ENCODE measurements at places on chromosomes 5 and 9.

DNA sequence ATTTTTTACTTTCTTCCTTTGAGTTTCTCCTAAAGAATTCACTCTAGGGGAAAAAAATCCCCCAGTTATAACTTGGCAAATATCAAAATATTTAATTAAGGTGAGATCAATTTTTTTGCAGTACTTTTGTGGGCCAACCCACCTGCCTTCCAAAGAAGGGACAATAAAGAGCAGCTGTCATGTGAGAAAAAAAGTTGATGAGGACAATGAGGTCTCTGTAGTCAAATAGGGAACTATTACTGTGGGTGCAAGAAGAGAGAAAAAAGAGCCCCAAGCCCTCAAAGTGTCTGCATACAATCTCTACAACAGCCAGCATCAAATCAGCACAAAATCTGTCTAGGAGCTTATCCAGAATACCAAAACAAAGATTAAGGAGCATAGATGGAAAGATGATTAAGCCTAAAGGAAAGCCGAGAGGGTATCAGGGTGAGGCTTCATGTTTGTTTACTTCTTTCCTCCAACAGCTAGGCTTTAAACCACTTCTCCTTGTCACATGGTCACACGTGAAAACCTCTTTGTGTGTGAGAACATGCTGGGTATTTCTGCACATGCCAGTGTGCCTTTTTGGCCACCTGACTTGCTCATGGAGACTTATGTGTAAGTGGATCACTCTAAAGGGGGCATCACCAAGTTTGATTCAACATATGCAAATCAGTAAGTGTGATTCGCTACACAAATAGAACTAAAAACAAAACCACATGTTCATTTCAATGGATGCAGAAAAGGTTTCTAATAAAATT, 19.2 kb upstream of the FYB1 start:
- DNase-seq, result no peak

DNA sequence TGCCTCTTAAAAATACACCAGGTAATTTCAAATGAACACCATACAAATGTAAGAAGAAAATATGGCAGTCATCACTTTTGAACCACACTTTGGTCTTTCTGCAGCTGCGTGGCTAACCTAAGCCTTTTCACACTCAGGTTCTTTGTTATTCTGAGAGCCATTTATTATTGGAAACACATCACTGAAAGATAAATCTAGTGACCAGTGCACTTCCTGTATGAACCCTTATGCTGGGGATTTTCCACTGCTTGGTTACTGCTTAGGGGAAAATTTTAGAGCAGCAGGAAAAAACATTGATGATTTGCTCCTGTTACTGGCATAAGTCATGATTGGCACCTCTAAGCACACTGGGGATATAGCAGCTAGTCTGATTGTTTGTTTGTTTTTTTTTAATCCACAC, 58.6 kb upstream of the RANBP3L start:
- no peak for DNase-seq

- DNase-seq, result no peak
Measured at GRCh38 chr9:115746496-115746895, 407.1 kb upstream of the PAPPA start.

GRCh38 chr5:142253938-142254337, 70.9 kb downstream of the SPRY4 start:
- no peak for DNase-seq

GRCh38 chr5:67089200-67089725, 107.3 kb downstream of the CD180 start:
- DNase-seq, result no peak

- no peak for DNase-seq
Measured at GRCh38 chr9:133224762-133225161, 15.7 kb upstream of the OBP2B start.

GRCh38 chr5:77993141-77993854, 217.2 kb upstream of the TBCA start:
- DNase-seq, result no peak

GRCh38 chr5:154086146-154086545, 47.4 kb downstream of the MFAP3 start:
- DNase-seq, result no peak

- DNase-seq, result no peak
Measured at GRCh38 chr5:73472116-73472515, 23.5 kb upstream of the FOXD1 start.

GRCh38 chr5:167511-167910, 23.8 kb upstream of the LRRC14B start:
- peak; percentile 55 for DNase-seq

DNA sequence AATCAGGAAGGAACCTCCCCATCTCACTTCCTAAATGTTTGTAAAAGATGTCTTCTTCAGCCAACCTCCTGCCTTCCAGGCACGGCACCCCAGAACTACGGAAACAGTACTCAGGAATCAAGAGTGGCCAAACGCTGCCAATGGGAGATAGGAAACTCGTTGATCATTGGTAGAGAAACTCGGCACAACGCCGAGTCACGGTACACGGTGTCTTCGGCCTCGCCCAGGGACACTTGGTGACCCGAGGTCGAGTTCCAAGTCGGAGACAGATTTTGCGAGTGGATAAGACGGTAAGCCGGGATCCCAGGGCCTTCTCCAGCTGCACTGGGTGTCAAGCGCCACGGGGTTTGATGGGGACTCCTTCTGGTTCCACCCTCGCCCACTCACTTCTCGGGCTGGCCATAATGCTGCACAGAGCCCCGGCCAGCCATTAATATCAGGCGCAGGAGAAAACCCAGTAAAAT, 343 bp downstream of the KIAA0825 start:
- peak; percentile 89 for DNase-seq

DNA sequence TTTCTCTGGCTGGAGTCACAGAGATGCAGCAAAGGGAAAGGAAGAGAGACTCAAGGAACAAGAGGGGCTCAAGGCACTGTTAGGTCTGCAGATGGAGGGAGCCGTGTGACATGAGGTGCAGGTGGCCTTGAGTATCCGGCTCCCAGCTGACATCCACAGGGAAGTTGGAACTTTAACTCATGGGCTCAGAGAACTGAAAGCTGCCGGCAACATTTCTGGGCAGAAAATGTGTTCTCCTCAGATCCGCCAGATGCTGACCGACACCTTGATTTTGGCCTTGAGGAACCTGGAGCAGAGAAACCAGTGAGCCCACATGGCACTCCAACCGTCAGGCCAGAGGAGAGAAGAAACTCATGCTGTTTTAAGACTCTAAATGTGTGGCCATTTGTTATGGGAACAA, 258.1 kb upstream of the IRX2 start:
- no peak for DNase-seq

DNA sequence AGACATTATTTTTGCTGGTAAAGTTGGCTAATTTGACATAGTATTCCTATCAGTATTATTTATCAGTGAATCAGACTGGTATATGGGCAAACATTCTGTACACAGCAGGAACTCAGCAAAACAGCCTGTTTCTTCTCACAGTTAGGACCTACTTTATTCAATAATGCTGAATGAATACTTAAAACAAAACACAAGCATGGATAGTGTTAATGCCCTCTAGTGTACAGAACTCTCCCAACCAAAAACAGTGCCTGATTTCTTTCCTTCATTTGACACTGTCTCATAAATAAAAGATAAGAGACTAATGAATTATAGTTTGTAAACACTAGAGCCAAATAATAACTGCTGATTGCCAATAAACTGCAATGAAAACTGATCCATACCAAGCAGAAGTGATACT, 1113.3 kb downstream of the PTPRD start:
- no peak for DNase-seq

GRCh38 chr9:136100700-136101614, 5.9 kb upstream of the NACC2 start:
- DNase-seq, result no peak

GRCh38 chr9:91496351-91496750, 72.7 kb upstream of the NFIL3 start:
- no peak for DNase-seq

GRCh38 chr9:112072721-112073638, 102.1 kb downstream of the SUSD1 start:
- no peak for DNase-seq

GRCh38 chr9:122340161-122340560, 30.7 kb upstream of the PTGS1 start:
- no peak for DNase-seq

GRCh38 chr5:106545325-106545724, 1125.4 kb downstream of the EFNA5 start:
- no peak for DNase-seq

DNA sequence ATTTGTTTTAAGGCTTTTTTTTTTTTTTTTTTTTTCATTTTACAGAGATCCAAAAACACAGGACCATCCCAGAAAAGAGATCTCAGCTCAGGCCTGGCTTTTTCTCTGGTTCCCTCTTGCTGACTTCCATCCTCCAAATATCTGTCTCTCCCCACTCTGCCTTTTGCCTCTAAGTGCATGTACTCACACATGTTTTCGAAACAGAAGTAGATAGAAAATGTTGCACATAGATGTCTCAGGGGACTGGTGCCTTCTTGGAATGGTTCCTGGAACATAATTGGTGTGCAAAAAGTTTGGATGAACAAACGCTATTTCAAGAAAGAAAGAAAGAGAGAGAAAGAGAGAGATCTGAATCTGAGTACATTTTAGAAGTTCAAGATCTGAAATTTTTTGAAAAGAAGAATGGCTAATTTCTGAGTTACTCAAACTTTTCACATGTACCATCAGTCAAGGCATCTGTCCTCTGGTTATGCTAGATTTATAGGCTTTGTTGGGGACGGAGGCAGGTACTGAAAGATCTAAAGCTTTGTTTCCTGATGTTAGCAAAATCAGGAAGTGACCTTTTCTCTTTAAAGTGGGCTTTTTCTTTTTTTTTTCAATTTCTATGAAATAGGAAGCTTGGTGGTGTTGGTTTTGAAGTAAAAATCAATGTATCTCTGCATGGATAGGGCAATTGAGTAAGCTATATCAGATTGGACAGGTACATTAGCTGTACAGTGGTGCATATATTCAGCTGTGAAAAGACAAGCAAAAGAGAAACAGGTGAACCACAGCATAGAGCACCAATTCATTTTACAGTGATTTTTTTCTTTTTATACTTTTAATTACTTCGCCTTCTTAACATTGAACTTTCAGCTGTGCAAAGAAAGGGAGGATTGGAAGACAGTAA, 8.5 kb upstream of the TNFSF8 start:
- no peak for DNase-seq

- no peak for DNase-seq
Measured at GRCh38 chr9:85020791-85021190, 351.3 kb downstream of the NTRK2 start.

- DNase-seq, result no peak
Measured at GRCh38 chr9:37324691-37325490, 97.6 kb upstream of the GRHPR start.

GRCh38 chr5:9166202-9167112, 379.4 kb downstream of the SEMA5A start:
- no peak for DNase-seq

DNA sequence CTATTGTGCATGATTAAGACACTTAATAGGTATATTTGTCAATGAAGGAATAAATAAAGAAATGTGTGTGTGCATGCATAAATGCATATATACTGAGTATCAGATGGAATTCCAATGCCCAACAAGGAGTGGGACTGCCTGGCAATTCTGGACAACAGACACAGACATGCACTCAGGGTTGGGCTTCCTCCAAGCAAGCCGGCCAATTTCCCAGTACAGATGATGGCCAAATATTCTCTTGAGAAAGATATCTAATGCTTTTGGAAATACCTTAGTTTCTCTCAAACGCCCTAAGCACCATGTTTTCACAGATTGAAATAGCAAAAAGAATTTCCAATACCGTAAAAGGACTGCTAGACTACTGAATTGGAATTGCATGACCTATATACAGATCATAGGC, 11.1 kb downstream of the FTMT start:
- no peak for DNase-seq

- no peak for DNase-seq
Measured at GRCh38 chr5:80917631-80918030, 42.5 kb upstream of the RASGRF2 start.

GRCh38 chr5:83785176-83785668, 64.6 kb upstream of the HAPLN1 start:
- DNase-seq, result no peak

DNA sequence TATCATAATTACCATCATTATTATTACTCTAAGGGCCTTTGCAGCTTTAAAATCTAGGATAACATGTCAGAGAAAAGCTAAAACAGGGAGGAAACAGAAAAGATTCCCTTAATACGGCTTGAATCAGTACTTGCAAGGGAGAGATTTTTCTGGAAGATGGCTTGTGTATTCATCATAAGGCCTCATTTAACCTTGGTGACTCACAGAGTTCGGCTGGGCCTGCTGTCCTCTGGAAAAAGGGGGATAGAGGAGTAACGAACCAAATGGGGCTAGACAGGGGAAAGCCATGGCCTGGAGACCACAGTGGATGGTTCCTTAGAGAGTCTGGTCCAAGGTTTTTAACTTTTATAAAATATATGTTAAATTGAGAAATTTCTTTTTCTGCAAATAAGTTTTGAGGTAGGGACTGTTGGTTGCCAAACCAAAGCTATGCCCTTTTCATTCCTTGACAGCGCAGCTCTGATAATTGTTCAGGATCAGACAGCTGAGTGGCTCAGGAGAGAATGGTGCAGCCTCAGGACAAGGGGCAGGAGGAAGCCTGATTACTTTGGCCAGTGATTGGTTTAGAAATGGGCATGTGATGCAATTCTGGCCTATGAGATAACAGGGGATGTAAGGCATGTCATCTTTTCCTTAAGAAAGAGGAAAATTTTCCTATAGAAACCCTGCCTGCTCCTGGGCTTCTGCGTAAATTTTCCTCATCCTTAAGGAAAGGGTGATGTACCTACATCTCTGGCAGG, 25.6 kb upstream of the GSN start:
- no peak for DNase-seq

GRCh38 chr9:29228558-29228957, 1655.3 kb upstream of the C9orf72 start:
- no peak for DNase-seq

DNA sequence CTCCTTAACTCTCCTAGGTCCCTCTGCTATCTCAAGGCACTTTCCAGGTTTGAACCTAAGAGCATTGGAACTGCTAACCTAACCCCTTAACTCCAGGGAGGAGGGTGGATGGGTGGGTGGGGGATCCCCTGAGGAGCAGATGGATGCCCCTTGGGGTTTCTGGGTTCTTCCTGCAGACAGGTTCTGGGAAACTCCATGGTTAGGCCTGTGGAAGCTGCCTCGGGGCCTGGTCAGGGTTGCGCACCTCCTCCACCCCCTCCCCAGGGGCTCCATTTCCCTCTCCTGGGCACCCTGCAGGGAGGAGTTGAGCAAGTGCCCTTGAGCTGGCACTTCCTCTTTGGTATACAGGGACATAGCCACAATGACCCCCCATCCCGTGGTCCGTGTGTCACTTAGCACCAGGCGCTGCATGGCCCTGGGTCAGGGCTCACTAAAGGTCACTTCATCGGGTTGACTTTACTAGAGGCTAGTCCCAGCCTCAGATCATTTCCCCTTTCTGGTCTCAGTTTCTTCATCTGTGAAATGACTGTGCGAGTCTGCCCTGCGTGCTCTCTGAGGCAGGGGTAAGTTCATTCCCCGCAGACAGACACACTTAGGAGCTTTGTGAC, 16.0 kb downstream of the CXXC5 start:
- DNase-seq, result no peak

GRCh38 chr9:124808246-124808956, 31.5 kb downstream of the OLFML2A start:
- no peak for DNase-seq

- DNase-seq, result no peak
Measured at GRCh38 chr9:120941046-120941770, 14.6 kb upstream of the TRAF1 start.

GRCh38 chr5:54457094-54457862, 1.8 kb downstream of the HSPB3 start:
- no peak for DNase-seq
